ENCODE measurements at places on chromosomes 2 and 18. TPM values are rescaled to one million over a fixed set of nuclear protein-coding genes. Genes with fewer than 3 reads are reported as not detected.

Gene SLC19A3
- 3.1 TPM for total RNA-seq

Gene SERPINE2
- total RNA-seq: 59.2 TPM

Gene POTEI
- 0.22 TPM for total RNA-seq

Gene C2orf81
- total RNA-seq: 3.1 TPM

Gene FEV
- total RNA-seq: not detected

Gene SRD5A2
- 6.9 TPM for total RNA-seq

Gene BARD1
- total RNA-seq: 77.6 TPM

Gene CCDC85A
- total RNA-seq: 14.0 TPM

Gene ABCG8
- total RNA-seq: 0.27 TPM

Gene DSG3
- 3.1 TPM for total RNA-seq

Gene ASPRV1
- total RNA-seq: 4.3 TPM

Gene TMEM200C
- total RNA-seq: 3.6 TPM

Gene GALR1
- 0.16 TPM for total RNA-seq

Gene MZT2A
- 38.9 TPM for total RNA-seq

Gene MYOM1
- total RNA-seq: 40.7 TPM

Gene VIL1
- total RNA-seq: not detected

Gene SIX2
- total RNA-seq: 12.4 TPM

Gene C2orf78
- total RNA-seq: not detected

Gene FBXO41
- 6.7 TPM for total RNA-seq

Gene CFC1
- total RNA-seq: 0.55 TPM

Gene DAW1
- total RNA-seq: 0.44 TPM

Gene STARD6
- total RNA-seq: not detected

Gene PDCD1
- 0.16 TPM for total RNA-seq

Gene AMER3
- 11.8 TPM for total RNA-seq

Gene SERPINB3
- not detected for total RNA-seq

Gene PLEK
- 7.2 TPM for total RNA-seq

Gene LYG2
- not detected for total RNA-seq

Gene FAM237A
- total RNA-seq: not detected

Gene LYPD1
- 15.8 TPM for total RNA-seq

Gene AGXT
- not detected for total RNA-seq

Gene HES6
- 59.3 TPM for total RNA-seq

Gene TEKT4
- 0.22 TPM for total RNA-seq

Gene G6PC2
- 4.2 TPM for total RNA-seq

Gene SOCS6
- total RNA-seq: 37.9 TPM

Gene DCC
- 10.0 TPM for total RNA-seq

Gene RNF152
- total RNA-seq: 49.1 TPM

Gene GPR148
- total RNA-seq: not detected

Gene EFHD1
- 5.9 TPM for total RNA-seq

Gene ZSCAN30
- total RNA-seq: 42.3 TPM

Gene ACADL
- total RNA-seq: 3.7 TPM

Gene NR4A2
- total RNA-seq: 6.5 TPM

Gene PRKAG3
- 1.5 TPM for total RNA-seq

Gene IL1R1
- total RNA-seq: 19.4 TPM

Gene ATP8B1
- 12.3 TPM for total RNA-seq

Gene DNAH6
- total RNA-seq: 2.5 TPM

Gene CNDP1
- 9.9 TPM for total RNA-seq

Gene ATP6V1C2
- 36.4 TPM for total RNA-seq

Gene CPO
- not detected for total RNA-seq

Gene SCYGR4
- not detected for total RNA-seq

Gene SULT1C2
- total RNA-seq: 3.9 TPM

Gene ZNF892
- 27.9 TPM for total RNA-seq

Gene CCNT2
- 103 TPM for total RNA-seq

Gene ITGB6
- total RNA-seq: 12.7 TPM

Gene MAL
- 4.9 TPM for total RNA-seq

Gene GPR55
- not detected for total RNA-seq
